ENCODE measurements at places on chromosomes 16 and 17. TPM values are rescaled to one million over a fixed set of nuclear protein-coding genes. Genes with fewer than 3 reads are reported as not detected.

DNA sequence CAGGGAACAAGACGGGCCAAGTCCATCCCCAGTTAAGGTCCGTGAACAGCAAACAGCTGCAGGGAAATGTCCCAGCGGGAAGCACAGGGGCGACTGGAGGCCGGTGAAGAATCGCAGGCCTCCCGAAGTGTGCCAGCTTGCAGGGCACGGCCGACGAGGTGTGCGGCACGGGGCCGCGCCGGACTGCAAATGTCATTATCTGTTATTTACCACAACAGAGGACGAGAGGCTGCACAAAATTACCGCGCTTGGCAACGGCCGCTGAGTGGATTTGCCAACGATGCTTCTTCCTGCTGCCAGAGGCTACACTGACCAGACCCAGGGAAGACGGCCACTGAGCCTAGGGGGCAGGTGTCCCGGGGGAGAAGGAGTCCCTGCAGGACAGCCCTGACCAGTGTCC lies 53.1 kb downstream of the RPH3AL start:
- H3K4me3 ChIP-seq: no peak overlapping the region
- no peak for DNase-seq
- no peaks in the 10 kb centered on the region for H3K27me3 ChIP-seq
- H3K27ac ChIP-seq: no peak overlapping the region
- H3K36me3 ChIP-seq: no peaks in the 10 kb centered on the region

TPSD1 gene
- not detected for total RNA-seq

- no peaks in the 10 kb centered on the region for H3K27me3 ChIP-seq
- peaks cover 14% of the 10 kb centered on the region for H3K4me1 ChIP-seq
- no peak overlapping the region for H3K4me3 ChIP-seq
- no peak overlapping the region for H3K27ac ChIP-seq
- peaks cover 10% of the 10 kb centered on the region for H3K36me3 ChIP-seq
These were observed 6.5 kb downstream of the PSME3IP1 start for GRCh38 chr16:57179215-57179828.

DNA sequence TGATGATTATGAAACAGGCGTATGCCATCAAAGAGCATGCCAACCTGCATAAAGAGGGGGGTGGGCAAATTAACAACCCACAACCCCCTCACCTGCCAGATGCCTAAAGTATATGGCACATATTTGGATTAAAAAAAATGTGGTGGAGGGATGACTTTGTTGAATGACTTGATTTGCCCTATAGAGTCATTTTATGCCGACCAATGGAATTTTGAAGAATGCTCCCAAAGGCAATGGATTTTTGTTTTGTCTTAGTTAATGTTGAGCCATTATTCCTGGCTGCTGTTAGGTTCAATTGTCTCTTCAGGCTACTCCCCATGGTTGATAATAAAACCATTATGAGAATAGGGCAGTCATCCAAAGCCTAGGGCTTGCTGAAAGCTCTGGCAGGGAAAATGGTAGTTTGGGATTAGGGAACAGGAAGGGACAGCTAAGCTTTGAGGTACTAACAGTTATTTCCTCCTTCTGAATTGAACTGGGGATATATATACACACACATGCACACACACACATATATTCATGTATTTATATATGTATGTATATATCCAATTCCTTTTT lies 5.8 kb upstream of the CHCT1 start:
- no peak overlapping the region for H3K4me3 ChIP-seq
- DNase-seq: no peak
- peaks cover 14% of the 10 kb centered on the region for H3K27me3 ChIP-seq
- H3K4me1 ChIP-seq: peaks cover 4% of the 10 kb centered on the region

DNA sequence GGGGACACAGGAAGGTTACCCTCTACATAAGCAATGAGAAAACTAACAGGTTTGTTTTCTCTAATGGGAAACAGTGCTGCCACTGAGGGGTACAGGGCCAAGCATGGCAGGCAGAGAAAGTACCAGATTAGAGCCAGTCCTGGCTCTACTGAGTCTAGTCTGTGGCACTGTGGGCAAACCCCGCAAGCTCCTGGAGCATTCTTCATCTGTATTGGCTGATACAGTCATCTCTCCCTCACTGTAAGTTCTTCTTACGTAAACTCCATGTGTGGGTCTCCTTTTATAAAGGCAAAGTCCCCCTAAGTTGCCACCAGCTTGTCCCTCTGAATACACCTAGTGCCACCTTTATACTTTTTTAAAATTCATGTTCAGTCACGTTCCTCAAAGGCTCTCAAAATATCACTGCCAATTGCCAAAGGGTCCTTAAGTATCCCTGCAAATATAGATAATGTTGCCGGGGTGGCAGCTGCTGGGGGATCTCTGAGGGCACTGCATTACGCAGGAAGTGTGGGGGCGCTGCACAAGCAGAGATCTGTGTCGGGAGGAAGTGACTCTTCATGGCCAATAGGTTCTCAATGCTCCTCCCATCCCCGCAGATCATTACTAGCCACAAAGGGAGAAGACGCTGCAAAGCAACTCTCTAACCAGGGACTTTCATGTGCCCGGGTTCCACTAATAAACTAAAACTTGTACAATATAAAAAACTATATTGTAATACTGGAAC lies 18.8 kb downstream of the XPO6 start:
- peak overlapping the region; percentile 96 for H3K27ac ChIP-seq
- peaks cover 82% of the 10 kb centered on the region for H3K4me1 ChIP-seq
- H3K4me3 ChIP-seq: peak overlapping the region; percentile 87
- H3K36me3 ChIP-seq: peaks cover 48% of the 10 kb centered on the region
- DNase-seq: peak; percentile 92

DNA sequence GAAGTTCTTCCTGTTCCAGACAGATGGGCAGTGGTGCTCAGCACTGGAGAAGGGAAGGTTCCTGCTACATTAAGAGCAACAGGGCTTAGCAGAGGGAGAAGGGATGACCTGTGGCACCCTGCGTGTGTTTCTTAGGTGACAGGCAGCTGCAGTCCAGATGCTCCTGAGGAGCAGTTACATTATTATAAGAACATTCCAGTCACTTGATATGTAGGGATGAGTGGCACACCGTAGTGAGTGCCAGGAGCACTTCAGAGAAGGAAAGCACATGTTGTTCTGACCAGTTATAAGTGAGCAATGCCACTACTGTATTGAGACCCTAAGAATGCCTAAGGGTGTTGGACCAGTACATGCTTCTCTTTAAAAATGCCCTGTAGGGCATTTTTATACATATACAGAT lies 39.9 kb upstream of the MRC2 start:
- no peaks in the 10 kb centered on the region for H3K27me3 ChIP-seq
- H3K27ac ChIP-seq: no peak overlapping the region
- H3K36me3 ChIP-seq: peaks cover 27% of the 10 kb centered on the region
- no peaks in the 10 kb centered on the region for H3K4me1 ChIP-seq

SLC16A3 gene
- total RNA-seq: 171 TPM

DNA sequence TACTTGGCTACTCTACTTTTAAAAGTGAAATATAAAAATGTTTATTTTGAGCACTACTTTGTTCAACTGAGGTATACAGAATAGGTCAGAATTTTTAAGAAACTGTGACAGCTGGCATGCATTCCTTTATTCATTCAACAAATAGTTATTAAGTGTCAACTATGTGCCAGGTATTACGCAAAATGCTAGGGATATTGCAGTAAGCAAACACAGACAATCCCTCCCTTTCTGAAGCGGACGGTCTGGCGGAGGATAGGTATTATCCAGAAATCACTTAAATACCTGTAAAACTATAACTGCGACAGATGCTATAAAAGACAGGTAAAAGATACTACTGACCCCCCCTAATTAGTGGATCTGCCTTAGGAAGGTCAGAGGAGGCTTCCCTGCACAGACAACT lies 26.1 kb downstream of the METTL16 start:
- H3K4me1 ChIP-seq: peaks cover 17% of the 10 kb centered on the region
- no peak overlapping the region for H3K27ac ChIP-seq
- DNase-seq: no peak
- H3K4me3 ChIP-seq: no peak overlapping the region
- no peaks in the 10 kb centered on the region for H3K27me3 ChIP-seq

TPSG1 gene
- total RNA-seq: not detected

GRCh38 chr16:85348911-85349334 lies 236.7 kb upstream of the CIBAR2 start:
- H3K27me3 ChIP-seq: no peaks in the 10 kb centered on the region
- H3K4me1 ChIP-seq: no peaks in the 10 kb centered on the region
- DNase-seq: no peak
- H3K4me3 ChIP-seq: no peak overlapping the region

CD300H gene
- total RNA-seq: not detected

KCNJ2 gene
- not detected for total RNA-seq

All from activated CD4-positive, alpha-beta T cell treated with anti-CD3 and anti-CD28 coated beads, Interleukin-2, amount 10 ng/mL, durations not matched to agents 24 days and 14 days (primary cell).